Activated CD4-positive, alpha-beta T cell treated with anti-CD3 and anti-CD28 coated beads, Interleukin-2, amount 50 U/mL, for 4 hours (primary cell): ENCODE measurements at places on chromosomes 13 and 19.

GRCh38 chr13:109228211-109228610, 558.2 kb downstream of the IRS2 start:
- DNase-seq: no peak

- no peak for DNase-seq
Measured at GRCh38 chr19:5897189-5897969, 6.2 kb downstream of the NDUFA11 start.

GRCh38 chr13:84433024-84433423, 550.8 kb upstream of the SLITRK1 start:
- DNase-seq: no peak

DNA sequence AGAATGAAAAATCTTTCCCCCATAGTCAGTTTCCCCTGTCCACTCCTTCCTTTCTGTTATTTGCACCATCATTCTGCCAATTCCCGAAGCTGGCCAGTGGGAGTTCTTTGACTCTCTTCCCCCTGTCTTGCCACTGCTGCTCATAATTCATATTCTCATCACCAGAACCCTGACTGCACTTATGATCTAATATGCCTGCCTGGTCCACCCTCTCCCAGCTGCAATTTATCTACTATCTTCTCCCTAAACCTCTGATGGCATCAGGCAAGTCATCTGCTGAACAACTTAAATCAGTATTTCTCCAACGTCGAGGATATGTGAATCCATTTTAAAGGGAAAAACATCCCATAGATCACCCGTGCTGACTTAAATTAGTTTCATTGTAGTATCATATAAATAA, 458.0 kb upstream of the GPC6 start:
- no peak for DNase-seq

- no peak for DNase-seq
Measured at GRCh38 chr13:110298505-110299282, 8.3 kb downstream of the COL4A1 start.

DNA sequence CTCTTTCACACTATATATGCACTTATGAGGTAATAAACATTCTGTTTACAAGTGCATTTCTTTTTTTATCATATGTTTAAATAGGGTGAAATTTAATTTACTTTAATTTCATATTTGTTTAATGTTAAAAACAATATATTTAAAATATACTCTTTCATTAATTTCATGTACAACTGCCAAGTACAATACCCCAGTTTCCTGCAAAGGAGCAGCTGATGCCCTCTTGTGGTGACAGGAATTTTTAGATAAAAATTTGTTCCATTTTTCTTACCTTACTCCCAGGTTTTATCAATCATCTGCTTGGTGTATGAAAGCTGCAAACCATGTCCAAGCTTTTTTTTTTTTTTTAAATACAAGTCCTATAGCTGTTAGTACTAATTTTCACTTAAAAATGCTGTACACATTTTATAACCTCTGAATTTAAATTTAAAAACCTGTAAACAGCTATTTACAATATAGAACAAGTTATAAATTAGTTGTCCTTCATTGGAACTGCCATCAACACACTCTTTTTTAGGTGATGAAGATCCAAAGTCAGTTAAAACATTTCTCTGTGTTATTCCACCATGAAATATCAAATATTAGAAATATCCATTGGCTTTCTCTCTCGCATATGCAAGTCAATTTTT, 4.9 kb downstream of the PCDH20 start:
- no peak for DNase-seq

DNA sequence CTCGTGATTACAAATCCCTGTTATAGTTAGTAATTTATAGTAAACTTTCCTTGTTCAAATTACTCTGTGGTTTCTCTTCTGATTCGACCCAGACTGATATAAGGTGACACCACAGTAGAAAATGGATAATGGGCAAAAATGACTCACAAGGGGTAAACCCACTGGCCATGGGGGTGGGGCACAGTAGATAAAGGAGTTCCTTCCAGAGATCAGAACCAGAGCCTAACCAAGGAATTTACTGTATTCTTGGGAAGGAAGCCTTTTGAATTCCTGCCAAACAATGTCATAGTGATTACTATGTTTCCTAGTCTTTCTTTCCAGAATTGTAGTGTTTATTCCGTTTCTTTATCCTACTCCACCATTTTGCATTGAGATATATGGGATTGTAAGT, 21.9 kb downstream of the MIR17HG start:
- DNase-seq: no peak

DNA sequence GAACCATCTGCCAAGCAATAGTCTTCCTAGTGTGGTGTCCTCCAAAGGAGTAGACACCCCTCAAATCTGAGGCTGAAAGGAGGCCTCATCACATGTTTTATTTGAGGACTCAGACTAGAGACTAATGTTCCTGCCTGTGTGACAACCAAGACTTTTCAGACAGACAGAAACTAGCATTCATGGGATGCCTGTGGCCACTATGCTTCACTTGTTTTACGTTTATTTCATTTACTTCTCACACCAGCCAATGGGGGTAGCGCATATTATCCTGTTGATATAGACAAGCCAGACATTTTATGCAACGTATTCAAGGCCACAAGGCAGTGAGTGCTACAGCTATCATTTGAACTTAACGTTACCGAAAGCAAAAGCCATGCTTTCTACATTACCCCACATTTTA, 391.7 kb upstream of the HTR2A start:
- no peak for DNase-seq

- no peak for DNase-seq
Measured at GRCh38 chr19:40607311-40608239, 6.4 kb downstream of the LTBP4 start.

DNA sequence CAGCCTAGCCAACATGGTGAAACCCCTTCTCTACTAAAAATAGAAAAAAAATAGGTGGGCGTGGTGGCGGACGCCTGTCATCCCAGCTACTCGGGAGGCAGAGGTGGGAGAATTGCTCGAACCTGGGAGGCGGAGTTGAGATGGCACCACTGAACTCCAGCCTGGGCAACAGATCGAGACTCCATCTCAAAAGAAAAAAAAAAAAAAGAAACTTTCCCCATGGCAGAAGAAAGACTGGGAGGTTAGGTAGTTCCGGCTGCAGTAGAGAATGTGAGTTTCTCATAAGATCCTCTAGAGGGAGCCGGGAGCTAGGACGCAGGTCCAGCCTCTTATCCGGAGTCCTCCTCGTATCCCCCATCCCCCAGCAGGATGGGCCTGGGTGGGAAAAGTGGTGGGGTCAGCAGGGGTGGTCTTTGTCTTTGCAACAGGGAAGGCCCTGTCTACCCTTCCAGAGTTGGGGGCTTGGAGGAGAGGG, 13.2 kb upstream of the CREB3L3 start:
- no peak for DNase-seq

DNA sequence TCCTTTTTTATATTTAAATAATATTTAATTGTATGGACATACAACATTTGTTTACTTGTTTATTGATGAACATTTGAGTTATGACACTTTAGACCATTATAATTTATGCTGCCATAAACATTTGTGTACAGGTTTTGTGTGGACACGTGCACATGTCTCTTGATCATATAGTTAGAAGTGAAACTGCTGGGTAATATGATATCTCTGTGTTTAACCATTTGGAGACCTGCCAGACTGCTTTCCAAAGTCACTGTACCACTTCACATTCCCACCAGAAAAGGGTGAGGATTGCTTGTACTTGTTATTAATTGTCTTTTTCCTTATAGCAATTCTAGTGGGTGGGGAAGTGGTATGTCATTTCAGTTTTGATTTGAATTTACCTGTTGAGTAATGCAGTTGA, 145.6 kb upstream of the KLHL1 start:
- no peak for DNase-seq

DNA sequence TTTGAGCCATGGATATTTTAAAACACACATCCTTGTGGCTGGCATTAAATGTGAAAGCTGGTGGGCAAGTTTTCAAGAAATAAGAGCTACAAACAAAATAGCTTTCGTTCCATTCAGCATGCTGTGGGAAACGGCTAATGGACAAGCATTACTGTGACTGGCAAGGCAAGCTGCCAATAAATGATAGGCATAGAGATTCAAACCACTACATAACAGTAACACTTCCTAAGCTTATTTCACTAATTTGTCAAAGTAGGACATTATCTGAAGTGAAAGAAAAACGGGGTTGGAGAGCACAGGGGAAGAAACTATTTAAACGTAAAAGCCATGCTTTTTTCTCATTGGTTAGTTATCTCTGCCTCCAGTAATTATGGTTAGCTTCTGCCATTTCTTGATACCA, 26.0 kb downstream of the OBI1 start:
- no peak for DNase-seq

GRCh38 chr19:47040869-47041268, 7.6 kb downstream of the TMEM160 start:
- DNase-seq: no peak

DNA sequence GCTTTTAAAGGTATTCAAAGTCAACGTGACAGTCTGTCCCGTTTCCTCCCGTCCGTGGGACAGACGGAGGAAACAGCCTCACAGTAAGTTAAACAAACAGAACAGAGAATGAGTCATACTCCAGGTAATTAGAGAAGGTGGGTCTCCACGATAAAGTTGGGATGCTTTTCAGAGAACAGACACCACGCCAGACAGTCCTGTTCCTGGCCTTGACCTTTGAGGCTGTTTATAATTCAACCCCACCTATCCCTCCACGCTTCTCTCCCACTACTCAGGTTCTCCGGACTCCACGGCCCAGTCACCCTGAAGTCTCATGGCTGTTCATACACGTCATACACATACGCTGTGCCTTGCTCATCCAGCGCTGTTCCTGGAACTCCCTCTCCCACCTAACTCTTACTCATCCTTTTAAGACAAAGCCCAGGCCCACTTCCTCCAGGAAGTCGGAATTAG, 42.5 kb downstream of the ARHGEF18 start:
- DNase-seq: no peak

DNA sequence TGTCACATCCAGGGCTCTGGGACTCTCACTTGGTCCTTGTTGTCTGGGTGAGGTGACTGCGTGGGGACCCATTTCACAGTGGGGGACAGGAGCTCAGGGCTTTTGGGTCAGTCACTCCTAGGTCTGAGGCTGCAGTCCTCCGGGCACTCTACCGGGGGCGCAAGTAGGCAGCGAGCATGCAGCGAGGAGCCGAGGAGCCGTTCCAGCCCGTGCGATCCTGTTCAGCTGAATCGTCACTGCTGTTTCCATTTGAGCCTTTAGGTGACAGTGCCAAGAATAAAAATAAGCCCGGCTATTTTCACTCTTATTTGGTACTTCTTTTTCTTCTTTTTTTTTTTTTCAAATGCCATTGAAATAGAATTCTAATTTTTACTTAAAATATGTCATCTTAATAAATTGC, 126.5 kb downstream of the ZNF536 start:
- no peak for DNase-seq

DNA sequence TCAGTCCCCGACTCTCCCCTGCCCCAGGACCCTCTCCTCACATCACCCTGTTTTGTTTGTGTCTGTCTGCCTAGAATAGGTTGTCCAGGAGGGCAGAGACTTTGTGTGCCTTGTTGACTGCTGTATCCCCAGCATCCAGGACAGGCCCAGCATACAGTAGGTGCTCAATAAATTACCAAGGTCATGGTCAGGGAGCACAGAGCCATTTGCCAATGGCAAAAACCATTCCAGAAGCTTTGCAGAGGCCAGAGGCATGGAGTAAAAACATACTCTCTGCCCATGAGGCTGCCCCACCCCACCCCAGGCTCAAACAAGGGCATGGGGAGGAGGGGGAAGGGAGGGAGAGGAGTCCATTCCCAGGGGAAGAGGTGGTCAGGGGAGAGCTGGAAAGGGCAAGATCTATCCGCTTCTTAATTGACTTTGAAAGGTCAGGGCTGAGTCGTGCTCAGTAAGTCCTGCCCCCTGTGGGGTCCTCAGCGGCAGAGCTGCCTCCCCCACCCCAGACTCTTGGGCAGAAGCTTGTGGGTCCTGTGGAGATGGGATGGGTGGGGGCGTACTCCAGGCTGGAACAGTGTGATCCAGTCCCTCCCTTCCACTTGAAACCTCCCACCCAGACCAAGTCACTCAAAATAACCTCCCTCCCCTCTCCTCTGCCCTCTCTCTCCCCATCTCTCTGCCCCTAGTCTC, 4.4 kb downstream of the GPR4 start:
- no peak for DNase-seq

DNA sequence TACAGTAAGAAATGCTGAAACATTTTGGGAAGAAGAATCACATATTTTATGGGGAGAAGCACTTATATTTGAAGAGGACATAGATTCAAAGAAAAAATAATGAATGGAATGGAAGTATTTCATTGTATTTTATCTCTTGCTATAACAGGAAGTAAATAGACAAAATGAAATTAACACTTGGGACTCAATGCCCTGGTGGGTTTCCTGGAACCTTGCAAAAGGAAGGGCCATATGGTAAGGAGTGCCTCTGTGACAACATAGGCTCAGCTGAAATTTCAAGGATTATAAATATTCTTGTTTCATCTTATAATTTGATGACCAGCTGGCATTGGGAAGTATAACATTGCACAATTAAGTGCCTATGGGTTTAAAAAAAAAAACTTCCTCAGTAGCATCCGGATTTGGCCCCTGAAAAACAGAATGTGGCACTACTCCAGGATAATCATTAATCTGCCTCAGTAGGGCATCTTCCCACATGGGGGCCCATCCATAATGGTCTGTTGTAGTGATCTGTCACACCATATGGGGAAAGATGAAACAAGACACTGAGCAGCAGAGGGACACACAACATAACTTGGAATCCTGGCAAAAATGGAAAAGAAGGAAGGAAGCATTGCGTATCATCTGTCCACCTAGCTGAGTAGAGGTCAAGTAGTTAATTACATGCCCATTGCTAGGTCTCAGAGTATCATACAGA, 321.6 kb downstream of the NDFIP2 start:
- DNase-seq: no peak

DNA sequence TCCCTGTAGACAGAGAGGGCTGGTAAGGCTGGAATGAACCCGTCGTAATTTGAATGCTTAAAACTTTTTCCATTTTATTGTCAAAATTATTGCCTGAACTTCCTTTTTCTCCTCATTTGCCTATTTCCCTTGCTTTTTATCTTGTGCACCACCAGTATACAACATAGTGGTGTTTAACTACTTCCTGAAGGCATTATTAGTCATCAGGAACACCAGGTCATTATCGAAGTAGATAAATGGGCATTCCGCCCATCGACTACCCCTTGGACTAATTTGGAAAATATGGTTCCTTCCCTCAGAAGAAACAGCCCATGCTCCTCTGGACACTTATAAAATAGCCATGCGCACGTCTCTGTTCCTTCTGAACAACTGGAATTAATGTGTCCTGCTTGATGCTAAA, 232.1 kb downstream of the TM9SF2 start:
- no peak for DNase-seq

DNA sequence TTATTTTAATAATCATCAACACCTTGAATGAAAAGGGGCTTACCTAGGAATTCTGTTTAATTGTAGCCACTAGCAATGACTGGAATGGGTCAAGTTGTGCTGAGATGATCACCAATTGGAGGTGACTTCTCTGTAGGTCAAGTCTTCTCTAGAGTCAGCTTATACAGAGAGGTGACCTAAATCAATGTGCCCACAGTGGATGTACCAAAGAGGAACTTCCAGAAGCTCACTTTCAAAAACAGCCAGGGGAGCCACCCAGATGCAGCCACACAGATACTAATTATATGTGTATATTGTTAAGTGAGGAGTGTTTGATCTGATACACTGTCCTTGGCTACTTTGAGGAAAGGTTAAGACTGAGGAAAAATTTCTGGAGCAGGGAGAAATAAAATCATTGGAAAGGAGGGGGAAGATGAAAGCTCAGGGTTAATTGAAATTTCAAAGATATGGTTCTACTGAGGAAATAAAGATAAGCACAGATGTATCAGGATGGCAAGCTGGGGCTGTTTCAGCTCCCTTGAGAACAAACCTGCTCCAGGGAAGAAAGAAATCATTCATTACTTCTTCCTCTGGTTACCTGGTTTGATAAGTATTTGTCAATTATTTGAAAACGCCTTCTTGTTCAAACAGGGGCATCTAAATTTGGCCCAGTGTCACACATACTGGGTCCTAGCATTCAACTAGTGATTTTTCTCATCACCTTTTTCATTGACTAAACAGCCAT, 5.1 kb downstream of the GPR183 start:
- no peak for DNase-seq
